ENCODE measurements at places on chromosomes 16 and 17.

DNA sequence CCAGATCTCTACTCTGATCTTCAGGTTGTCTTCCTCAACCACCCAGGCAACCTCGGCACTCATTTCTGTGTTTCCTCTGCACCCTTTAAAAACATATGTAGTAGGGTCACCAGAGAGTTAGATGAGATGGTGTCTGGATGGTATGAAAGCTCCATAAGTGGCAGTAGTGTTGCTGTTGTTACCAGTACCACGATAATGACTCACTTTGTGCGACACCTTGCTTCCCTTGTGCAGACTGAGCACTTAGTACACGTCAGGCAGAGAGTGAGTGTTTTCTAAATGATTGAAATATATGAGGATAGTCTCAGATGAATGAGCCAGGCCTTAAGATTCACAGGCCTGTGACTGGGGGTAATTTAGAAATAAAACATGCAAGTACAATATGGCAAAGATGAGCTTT is 188.7 kb downstream of the MAF start:
- DNase-seq, result no peak

DNA sequence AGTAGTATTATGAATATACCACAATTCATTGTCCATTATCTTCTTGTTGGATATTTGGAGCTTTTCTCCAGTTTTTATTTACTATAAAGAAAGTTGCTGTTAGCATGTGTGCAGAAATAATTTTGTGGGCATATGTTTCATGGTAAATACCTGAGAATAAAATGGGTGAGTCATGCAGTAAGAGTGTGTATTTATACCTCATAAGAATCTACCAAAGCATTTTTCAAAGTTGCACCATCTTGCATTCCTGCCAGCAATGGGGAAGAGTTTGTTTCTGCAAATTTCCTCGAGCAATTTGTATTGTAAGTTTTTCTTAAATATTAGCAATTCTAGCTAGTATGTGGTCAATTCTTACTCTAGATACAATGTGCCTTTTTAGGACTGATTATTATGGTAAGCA is 7.9 kb upstream of the MON1B start:
- DNase-seq, result no peak

- DNase-seq, result no peak
Observed at GRCh38 chr16:47694543-47694942, 233.4 kb downstream of the PHKB start.

GRCh38 chr16:10181196-10182162 is 749 bp downstream of the GRIN2A start:
- DNase-seq, result peak; percentile 46

DNA sequence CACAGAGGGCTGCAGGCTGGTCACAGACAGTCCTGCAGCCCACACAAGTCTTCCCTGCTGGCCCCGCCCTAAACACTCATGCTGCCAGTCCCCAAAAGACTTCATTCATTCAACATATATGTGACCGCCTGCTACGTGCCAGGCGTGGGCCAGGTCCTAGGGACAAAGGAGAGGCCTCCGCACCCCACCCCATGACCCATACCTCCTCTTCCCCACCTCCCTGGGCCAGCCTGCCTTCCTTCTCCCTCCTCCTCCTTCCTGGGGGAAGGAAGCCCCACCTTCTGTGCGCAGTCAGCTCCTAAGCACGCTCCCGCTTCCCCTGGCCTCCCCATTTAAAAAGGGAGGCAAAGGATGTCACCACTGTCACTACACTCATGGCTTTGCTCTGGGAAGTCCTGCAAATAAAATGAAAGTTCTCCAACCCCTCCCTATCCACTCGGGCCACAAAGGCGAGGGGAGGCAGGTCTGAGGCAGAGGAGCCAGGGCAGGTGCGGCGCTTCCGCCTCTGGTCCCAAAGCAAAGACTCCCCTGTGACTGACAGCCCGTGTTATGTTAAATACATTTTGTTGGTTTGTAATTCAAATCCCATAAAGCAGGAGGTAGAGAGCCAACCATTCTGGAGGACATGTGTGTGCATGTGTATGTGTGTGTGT is 9.0 kb downstream of the DNAAF8 start:
- DNase-seq, result no peak

DNA sequence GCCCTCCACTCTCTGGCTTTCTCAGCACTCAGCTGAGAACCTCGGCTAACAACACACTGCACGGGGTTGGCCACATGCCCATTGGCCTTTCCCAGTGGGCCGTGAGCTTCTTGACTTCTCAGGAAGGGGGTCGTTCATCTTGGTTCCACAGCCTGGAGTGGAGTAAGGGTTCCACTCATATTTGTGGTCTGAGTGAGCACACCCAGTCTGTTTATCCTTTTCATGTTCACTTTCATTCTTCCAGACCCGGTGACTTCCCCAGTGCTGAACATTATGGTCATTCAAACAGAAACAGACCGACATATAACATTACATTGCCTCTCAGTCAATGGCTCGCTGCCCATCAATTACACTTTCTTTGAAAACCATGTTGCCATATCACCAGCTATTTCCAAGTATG is 8.2 kb downstream of the MILR1 start:
- DNase-seq, result no peak

- DNase-seq, result no peak
Observed at GRCh38 chr16:13997933-13998332, 73.2 kb upstream of the MRTFB start.

DNA sequence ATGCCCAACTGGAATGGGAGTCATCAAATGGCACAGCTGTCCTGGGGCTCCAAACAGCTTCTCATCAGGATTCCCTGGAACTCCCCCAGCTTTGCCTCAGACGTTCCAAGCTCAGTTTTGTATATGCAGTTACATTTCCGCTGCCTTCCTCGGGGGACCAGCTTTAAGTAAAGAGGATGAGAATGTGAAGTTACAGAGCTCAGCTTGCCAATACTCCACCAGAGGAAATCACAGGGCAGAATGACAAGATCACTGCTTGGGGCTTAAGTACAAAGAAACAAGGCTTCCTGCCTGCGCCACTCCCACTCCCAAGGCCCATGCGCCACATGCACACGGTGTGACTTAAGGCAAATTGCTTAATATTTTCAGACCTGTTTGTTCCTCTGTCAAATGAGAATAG is 272.4 kb upstream of the CDH11 start:
- no peak for DNase-seq

GRCh38 chr17:9298776-9299295 is 276.8 kb downstream of the STX8 start:
- DNase-seq, result peak; percentile 8

DNA sequence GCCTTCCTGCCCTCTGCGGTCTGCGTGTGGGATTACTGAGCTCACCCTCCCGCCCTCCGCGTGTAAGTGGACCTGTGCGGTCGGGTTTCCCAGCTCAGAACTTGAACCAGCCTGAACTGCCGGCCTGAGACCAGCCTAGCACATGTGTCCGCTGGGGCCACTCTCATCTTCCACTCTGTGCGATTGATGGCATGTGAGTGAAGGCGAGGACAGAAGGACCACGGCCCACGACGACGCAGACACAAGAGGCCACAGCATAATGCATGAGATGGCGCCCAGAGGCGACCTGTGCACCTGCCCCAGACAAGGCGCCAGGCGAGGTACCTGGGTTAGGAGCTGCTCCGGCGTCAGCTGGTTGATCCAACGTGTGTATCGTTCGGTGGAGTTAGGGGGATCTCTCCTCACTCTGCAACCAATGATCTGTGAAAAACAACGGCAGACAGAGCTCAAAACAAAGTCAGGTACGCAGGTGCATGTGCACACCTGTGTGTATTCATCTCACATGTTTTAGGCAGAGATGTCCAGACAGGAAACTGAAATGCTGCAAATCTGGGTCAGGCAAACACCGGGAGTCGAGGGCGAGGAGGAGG is 74.5 kb upstream of the METRNL start:
- no peak for DNase-seq

Data from activated CD8-positive, alpha-beta memory T cell treated with anti-CD3 and anti-CD28 coated beads, Interleukin-2, amount 10 ng/mL, durations not matched to agents 7 days and 5 days (primary cell).